GM10248 (cell line): ENCODE measurements at places on chromosomes 2 and 18.

GRCh38 chr2:20443276-20443920, 3.5 kb upstream of the RHOB start:
- peak; percentile 44 for DNase-seq

DNA sequence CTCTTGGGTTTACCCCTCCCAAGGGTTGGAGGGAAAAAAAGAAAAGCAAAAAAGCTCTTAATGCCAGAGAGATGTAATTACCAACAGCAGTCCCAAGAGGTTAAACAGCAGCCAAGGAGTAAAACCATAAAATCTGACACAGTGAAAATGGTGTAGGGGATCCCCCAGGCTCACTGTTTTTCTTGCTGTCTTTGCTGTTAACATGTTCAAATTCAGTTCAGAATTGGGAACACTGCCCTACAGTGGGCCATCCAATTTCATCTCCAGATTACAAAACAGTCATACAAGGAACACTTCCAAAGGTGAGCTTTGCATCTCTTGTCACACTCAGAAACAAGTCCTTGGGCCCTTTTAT, 54.5 kb downstream of the PLEKHM3 start:
- no peak for DNase-seq

- no peak for DNase-seq
These were observed 12.1 kb upstream of the MAPRE2 start for GRCh38 chr18:35029103-35029502.

DNA sequence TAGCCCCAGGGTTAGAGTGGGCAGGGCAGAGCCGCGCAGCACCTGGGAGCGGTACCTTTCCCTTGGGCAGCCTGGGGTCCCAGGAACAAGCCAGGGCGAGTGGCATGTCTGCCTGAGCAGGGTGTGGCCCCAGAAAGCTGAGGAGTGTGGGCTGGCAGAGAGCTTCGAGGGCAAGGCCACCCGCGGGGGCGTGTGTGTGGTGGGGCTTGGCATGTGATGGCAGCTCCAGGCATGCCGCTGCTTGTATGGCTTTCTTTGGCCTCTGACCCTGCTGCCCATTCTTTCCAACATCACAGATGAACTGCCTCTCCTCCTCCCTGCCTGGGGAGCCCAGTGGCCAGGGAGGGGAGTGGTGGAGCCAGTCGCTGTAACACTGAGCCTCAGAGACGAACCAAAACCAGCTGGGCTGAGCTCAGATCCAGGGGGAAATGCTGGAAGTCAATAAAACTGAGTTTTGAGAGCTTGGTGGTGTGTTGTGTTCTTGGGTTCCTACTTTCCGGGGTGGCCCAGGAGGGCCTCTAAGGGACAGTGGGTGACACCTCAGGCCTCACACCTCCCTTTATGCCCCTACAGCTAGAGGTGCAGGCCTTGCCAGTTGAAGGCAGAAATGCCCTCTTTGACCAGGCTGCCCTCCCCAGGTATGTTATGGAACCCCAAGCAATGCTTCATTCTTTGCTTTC, 7.4 kb downstream of the DNAJB2 start:
- DNase-seq, result no peak
